ENCODE measurements at places on chromosomes 2 and 18.

GRCh38 chr2:24832073-24832461, 38.8 kb downstream of the CENPO start:
- no peak for DNase-seq

DNA sequence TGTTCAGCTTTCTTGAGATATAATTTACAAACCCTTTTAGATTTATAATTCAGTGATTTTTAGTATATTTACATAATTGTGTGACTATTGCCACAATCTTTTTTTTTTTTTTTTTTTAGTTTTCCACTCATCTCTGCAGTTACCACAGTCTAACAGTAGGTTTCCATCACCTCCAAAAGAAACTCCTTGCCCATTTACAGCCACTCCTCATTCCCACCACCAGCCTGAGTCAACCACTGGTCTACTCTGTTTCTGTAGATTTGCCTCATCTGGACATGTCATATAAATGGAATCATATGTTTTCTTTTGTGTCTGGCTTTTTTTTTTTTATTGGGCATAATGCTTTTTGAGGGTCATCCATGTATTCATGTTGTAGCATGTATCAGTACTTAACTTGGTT, 16.1 kb downstream of the MTX2 start:
- no peak for DNase-seq

DNA sequence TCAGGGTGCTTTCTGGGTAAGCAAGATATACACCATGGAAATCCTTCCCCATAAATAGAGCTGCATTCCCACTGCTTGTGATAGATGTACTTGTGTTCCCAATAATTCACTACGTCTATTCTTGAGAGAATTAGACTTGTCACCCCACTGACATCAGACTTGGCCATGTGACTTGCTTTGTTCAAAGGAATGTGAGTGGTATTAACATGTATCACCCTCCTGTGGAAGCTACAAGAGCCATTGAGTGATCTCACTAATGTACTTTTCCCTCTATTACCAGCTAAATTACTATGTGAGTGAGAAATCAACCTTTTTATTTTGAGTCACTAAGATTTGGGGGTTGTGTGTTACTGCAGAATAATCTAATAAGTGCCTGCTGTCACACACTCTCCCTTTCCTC, 176.0 kb downstream of the CCDC178 start:
- no peak for DNase-seq

DNA sequence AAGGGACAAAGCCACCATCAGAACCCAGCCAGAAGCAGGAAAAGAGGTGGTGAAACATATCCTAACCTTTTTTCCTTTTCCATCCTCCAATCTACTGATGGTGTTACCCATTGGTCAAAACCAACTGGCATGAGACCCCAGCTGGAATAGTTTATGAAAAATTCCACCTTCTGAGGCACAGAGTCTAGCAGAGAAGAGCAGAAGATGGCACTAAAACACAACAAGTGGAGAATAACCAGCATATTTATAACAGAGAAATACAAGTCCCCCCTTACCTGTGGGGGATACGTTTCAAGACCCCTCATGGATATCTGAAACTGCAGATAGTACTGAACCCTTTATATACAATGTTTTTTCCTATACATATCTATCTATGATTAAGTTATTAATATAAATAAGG, 4.9 kb upstream of the INPP1 start:
- no peak for DNase-seq

GRCh38 chr18:33729556-33729955, 151.5 kb downstream of the ASXL3 start:
- DNase-seq = no peak

- no peak for DNase-seq
Observed at GRCh38 chr2:113253453-113253852, 25.3 kb downstream of the PAX8 start.

DNA sequence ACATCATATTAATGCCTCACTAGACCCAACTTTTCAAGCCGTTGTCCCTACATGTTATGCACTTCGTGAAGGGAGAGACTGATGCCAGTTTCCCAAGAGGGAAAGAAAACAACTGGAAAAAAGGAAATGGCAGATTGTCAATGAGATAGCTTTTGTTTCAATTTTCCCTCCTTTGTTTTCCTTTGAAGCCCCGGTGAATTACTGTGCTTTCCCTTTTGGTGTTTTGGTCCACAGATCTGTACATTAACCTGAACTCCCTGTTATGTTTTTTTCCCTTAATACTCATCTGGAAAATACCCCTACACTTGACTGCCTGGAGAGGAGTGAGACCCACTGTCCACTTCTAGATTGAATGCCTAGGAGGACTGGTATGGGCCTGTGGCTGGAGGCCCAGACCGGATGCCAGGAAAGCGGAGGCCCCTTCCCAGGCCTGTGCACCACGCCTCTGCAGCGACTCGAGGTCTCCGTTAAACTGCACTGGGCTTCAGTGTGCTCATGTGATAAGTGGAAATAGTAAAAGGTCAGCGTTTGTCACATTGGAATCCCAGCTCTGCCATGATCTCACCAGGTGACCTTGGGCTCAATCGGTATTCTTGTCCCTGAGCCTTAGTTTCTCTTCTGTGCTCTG, 106.4 kb downstream of the GATA6 start:
- DNase-seq = no peak

GRCh38 chr2:101151859-101152271, 683 bp upstream of the TBC1D8 start:
- DNase-seq = no peak

- DNase-seq = peak; percentile 69
Observed at GRCh38 chr2:225660262-225661131, 261.0 kb downstream of the NYAP2 start.

GRCh38 chr2:212931271-212931670, 220.1 kb downstream of the IKZF2 start:
- DNase-seq = no peak

GRCh38 chr2:206572725-206573124, 69.6 kb upstream of the FAM237A start:
- DNase-seq = no peak

DNA sequence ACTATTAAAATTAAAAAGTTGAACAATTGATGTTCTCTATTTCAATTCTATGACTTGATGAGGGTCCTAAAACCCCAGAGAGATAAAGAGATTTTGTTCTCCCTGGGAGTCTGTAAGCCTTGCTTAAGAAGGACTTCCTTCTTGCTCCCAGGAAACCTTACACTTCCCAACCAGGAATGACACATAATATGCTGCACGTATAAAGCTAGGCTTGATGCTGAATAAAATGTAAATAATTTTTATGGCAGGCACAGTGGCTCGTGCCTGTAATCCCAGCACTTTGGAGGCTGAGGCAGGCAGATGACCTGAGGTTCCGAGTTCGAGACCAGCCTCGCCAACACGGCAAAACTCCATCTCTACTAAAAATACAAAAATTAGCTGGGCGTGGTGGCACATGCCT, 27.8 kb downstream of the SPIRE1 start:
- DNase-seq = no peak

- no peak for DNase-seq
Observed at GRCh38 chr2:43097644-43098408, 128.6 kb downstream of the ZFP36L2 start.

Data from NCI-H1105 (cell line).